ENCODE measurements at places on chromosomes 12 and 14. TPM values are rescaled to one million over a fixed set of nuclear protein-coding genes. Genes with fewer than 3 reads are reported as not detected.

DNA sequence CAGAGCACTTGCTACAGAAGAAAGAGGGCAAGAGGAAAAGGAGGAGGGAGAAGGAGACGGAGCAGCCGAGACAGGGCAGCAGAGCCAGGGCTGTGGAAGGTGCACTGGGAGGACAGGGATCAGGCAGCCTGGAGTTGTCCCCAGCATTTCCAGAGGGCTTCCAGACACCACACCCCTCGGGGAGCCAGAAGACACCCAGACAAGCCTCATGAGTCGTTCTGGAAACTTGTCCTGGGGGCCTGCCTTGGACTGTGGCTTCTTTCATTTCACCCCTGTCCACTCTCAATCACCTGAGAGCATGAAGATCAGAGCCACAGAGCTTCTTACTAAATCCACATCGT is 14.1 kb downstream of the CMKLR1 start:
- DNase-seq: no peak

DNA sequence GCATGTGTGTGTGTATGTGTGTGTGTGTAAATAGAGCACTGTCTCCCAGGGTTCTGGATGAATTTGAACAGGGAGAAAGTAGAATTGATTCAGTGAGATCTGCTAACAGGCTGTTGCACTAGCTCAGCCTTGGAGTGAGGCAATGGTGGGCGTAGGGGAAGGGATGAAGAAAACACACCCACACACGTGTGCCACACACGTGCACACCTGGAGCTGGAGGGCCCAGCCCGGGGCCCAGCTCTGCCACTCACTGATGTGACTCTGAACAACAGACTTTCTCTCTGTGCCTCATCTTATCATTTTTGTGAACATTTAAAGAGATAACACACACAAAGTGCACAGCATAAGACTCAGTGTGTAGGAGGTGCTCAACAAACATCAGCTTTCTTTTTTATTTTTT is 4.2 kb downstream of the ACACB start:
- DNase-seq: no peak

PTPN6 gene
- total RNA-seq: 6.0 TPM

NID2 gene
- total RNA-seq: 41.3 TPM

VSIG10 gene
- total RNA-seq: 12.6 TPM

KRT72 gene
- not detected for total RNA-seq

All from left ventricle myocardium superior (tissue), 1 donor.